ENCODE measurements at places on chromosomes 16 and 17. TPM values are rescaled to one million over a fixed set of nuclear protein-coding genes. Genes with fewer than 3 reads are reported as not detected.

Gene MILR1
- 28.8 TPM for total RNA-seq

Gene TP53TG3
- total RNA-seq, result not detected

Gene CCR7
- total RNA-seq, result not detected

DNA sequence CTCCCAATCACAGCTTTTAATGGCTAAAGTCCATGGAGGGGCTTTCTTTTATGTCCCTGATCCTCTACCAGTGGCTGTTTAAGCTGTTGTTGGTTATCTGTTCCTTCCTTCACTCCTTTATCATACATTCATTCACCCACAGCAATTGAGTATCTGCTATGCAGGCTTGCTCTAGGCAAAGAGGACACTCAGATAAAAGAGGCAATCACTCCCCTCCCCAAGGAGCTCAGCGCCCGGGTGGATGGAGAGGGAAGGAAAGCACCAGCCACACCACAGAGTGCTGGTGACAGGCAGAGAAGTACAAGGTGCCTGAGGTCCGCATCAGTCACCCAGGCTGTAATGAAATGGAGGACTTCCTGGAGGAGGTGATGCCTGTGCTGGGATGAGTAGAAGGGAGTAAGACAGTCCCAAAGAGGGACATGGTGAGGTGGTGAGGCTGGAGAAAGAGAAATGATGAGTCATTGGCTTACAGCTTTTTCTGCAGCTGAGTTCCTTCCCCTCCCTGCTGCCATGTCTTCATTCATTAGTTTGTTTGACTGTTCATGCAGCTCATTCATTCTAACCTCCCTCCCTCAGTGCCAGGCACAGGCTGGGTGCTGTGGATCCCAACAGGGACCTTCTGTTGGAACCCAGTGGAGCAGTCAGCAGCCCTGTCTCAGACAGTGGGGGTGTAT is 12.8 kb upstream of the NGFR start:
- no peak for DNase-seq

- DNase-seq, result no peak
Observed at GRCh38 chr17:11772031-11772430, 173.8 kb downstream of the DNAH9 start.

GRCh38 chr16:48833461-48833860 is 223.5 kb upstream of the N4BP1 start:
- DNase-seq, result no peak

Measured in thoracic aorta (tissue), 2 donors.